ENCODE measurements at places on chromosomes 2 and 18.

- DNase-seq, result no peak
Measured at GRCh38 chr2:122251158-122251557, 495.7 kb downstream of the TSN start.

DNA sequence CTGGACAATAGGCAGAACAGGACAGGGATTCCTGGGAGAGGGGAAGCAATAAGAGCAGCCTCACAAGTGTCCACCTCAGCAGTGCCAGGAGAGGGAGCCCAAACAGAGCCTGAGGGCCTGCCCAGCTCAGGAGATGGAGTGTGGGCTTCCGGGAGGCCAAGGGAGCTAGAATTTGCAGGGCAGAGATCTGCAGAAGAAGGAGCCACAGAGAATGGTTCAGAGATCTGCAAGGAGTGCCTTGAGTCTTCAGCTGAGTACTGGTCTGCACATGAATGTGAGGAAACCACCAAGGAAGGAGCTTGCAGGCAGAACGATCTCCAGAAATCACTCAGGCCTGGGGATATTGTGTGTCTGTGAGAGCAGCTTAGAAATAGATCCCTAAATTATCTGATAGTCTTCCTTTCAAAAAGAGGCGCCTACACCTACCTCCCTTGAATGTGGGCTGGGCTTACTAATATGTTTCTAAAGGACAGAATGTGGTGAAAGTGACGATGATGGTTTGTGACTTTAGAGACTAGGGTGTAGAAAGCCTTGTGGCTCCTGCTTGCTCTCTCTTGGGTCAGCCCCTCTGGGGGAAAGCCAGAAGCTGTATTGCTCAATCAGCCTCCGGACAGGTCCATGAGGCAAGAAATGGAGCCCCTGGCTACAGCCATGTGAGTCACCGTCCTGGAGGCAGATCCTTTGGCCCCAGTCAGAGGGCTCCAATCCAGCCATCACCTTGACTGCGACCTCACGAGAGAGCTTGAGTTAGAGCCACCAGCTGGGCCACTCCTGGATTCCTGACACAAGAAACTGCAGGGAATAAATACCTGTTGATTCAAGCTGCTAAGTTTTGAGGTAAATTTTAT is 7.6 kb upstream of the LPIN1 start:
- no peak for DNase-seq

DNA sequence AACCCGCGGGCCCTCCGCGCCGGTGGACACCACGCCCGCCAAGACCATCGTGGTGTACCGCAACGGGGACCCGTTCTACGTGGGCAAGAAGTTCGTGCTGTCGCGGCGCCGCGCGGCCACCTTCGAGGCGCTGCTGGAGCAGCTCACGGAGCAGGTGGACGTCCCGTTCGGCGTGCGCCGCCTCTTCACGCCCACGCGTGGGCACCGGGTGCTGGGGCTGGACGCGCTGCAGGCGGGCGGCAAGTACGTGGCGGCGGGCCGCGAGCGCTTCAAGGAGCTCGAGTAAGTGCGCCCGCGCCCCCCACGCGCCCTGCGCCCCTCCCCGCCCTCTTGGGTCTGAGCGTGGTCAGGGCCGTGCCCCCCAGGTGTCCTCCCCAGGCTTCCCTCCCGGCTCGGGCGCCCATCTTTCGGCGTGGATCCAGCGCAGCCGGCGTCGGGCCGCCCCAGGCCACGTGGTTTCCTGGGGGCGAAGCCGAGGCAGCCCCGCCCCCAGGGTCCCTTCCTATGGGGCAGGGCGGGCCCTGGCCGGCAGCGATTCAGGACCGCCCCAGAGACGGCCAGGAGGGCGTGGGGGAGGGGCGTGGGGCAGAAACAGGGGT is 481 bp downstream of the DCDC2C start:
- no peak for DNase-seq

DNA sequence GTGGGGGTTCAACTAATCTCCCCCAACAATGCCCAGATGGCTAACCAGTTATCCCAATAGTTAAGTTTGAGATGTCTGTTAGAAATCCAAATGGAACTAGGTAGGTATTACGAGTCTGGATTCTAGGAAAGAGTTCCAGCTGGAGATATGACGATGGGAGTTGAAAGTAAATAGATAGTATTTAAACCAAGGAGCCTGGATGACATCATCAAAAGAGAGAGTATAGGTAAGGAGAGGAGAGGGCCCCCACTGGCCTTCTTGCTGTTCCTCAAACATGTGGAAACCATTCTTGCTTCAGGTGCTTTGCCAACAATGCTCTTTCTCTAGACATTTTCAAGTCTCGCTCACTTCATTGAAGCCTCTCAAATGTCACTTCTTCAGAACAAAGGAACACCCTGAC is 26.0 kb upstream of the PAIP2B start:
- DNase-seq, result no peak

DNA sequence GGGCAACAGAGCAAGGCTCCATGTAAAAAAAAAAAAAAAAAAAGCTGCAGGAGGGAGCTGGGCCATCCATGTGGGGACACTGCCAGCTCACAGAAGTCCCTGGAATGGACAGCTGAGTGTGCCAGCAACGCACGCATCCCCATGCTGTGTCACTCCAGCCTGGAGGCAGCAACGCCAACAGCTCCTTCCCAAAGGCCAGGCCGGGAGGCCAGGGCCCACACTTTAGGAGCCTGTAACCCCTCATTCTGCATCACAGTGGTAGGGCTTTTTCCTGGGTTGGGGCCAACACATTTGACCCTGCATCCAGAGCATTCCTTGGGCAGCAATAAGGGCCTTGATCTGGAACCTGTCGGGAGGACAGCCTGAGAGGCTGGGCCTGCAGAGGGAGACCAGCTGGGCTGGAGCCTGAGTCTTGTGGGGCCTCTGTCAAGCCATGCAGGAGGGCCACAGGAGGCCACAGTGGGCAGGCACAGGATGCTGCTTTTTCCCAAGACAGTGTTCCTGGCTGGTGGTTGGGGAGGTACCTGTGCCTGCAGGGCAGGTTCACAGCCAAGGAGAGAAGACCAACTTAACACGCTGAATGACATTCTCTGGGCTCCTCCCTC is 16.8 kb upstream of the KCNK3 start:
- no peak for DNase-seq

Data from activated CD8-positive, alpha-beta memory T cell treated with anti-CD3 and anti-CD28 coated beads for 48 hours (primary cell).